CD4-positive, alpha-beta T cell treated with Interleukin-6 for 4 hours (primary cell): ENCODE measurements at places on chromosomes 13 and 19.

DNA sequence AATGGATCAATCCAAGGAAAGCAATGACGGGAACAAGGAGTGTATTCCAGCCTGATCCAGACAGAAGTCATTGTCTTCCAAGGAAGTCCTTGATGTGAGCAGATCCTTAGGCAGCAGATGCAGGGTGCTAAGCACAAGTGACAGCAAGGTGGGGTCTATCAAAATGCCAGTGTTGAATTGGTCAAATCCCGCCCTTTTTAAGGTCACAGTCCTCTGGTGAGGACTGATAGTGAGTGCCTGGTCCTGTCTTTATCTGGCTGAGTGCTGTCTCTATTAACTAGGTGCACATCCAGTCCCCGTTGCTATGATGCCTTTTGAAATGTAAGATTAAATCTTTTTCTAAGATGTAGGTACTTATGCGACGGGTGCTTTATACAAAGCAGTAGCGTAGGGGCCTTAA, 1.3 kb upstream of the LAMP1 start:
- no peak for DNase-seq

DNA sequence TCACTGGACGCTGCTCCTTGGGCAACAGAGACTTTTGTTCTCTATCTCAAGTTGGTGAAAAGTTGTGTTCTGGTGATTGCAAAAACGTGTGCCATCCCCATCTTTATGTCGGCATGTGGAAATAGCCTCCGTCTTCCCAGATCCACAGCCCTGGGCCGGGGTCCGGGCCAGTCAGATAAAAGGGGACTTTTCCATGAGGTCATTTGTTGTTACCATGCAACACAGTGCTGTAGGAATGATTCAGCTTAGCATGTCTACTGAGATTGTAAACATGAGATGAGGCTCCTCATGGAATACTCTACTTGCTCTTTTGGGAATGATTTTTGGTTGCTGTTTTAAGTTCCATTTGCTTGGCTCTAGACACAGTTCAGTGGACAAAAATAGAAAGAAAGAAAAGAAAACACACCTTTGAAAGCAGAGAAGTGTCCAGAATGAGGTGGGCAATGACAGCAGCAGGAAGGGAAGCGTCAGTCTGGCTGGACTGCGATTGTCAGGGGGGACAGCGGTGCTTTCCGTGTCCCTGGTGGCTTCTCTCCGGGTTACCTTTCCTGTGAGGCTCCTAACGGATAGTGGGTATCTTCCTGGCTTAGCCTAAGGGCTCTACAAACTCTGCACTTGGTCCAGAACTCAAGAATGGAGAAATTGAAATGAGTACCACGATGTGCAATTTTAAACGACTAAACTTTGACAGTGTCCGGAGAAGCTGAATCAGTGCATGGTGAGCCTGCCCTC, 91.6 kb downstream of the TEX29 start:
- no peak for DNase-seq

- peak; percentile 90 for DNase-seq
Measured at GRCh38 chr19:18304458-18305310, 18.2 kb downstream of the LSM4 start.

- no peak for DNase-seq
Measured at GRCh38 chr13:100523981-100524386, 64.6 kb downstream of the GGACT start.

- DNase-seq: no peak
Measured at GRCh38 chr13:77312311-77312710, 14.6 kb downstream of the MYCBP2 start.

DNA sequence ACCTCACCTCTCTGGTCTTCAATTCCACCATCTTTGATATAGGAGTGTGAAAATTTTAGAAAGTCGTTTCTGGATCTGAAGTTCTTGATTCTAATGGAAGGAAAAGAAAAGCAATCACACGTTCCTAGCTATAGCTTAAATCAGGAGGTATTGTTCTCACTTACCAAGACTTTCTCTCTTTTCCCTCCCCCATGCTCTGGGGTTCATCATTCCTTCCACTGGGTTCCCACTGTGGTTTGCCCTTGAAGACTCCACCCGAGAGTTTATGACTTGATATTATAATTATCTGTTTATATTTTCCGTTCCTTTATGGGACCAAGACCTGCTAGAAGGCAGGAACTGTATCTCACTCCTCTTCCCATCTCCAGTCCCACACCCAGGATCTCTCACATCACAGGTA, 76.6 kb downstream of the AKAP11 start:
- DNase-seq: no peak

DNA sequence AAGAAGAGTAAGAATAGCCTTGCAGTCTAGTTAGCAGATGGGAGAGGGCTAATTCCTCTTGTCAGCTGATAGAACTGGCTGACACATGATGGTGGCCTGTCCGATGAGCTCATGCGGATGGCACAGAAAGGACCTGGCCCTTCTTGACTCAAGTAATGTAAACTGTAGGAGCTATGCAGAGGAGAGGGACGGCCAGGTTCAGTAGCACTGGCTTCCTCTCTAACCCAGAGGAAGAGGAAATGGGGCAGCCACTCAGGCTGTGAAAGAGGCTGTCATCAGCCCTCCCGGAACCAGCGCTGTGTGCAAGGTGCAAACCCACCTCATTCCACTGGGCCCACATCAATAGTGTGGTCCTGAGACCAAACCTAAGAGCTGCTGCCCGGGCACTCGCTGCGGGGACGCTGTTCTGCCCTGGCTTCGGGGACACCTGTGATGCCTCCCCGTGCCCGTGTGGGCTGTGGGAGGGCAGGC, 30.8 kb upstream of the USE1 start:
- peak; percentile 79 for DNase-seq
